ENCODE measurements at places on chromosomes 2 and 18.

DNA sequence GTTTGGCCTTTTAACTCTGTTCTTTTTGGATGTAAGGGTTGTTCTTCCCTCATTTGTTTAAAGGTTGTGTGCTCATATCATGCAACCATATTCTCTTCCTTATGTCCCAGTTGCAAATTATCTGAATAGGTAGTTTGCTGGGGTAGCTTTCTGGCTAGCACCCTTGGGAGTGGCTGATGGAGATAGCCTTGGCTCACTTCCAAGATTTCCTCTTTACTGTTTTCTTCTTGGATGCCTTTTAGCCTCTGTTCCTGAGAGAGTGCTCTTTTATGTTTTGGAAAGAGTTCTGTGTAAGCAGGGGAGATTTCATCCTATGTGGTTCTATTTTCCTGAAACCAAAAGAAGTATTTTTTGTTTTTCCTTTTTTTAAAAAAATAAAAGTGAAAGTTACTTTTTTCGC, 25.4 kb downstream of the USP14 start:
- no peak for DNase-seq

DNA sequence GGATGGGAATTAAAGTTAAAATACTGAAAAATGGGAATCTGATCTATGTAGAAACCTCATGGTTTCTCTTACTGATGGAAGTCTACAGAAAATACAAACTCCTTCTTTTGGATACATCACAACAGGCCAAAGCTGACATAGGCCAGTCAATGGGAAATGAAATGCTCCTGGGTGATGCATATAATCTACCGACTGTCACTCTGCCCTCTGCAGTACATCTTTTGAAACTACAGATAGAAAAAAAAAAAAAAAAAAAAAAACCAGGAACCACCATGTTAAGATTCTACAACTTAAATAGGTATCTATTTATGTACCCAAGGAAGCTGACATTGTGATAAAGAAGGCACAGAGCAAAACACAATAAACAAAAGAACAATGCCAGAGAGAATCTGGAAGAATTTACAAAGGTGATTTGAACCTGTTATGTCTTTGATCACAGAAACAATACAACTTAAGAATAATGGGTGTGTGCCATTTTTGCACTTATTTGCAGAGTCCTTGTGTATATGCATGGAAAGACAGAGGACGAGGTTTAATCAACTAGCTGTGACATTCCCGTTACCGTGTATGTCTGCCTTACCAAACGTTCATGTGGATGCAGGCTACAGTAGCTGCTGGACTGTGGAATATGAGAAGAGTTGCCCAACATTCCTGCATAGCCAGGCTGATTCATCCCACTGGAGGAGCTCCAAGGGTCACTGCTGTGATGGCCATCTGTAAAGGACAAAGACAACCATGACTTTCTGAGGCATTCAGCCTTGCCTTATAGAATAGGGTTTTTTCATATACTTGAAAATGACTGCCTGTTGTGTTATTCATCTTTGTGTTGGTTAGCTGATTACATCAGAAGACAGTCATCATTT, 312.7 kb downstream of the TCF4 start:
- no peak for DNase-seq

DNA sequence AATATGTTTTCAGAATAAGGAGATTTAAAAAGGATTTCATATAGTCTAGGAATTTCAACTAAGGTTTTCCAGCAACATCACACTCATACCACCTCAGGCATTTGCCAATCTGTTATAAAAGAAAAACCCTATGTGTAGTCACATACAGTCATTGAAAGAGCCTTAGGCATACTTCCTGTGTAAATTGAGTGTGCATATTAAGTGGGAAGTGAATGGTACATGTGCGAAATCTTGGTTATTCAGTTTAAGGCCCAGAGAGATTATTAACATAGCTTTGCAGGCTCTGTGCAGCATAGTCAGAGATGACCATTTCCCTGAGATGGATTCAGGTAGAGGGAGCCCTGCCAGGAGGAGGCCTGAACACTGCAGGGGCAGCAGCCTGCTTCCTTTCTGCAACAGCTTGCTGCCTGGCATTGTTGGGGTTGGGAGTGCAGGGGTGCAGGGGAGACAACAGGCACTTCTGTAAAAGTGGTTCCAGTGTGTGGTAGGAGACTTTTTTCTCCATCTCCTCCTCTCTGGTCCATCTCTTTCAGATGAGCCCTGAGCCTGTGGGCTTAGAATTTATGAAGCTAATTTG, 100.1 kb upstream of the OSR1 start:
- DNase-seq, result no peak

GRCh38 chr2:62806231-62806630, 100.7 kb downstream of the EHBP1 start:
- no peak for DNase-seq

DNA sequence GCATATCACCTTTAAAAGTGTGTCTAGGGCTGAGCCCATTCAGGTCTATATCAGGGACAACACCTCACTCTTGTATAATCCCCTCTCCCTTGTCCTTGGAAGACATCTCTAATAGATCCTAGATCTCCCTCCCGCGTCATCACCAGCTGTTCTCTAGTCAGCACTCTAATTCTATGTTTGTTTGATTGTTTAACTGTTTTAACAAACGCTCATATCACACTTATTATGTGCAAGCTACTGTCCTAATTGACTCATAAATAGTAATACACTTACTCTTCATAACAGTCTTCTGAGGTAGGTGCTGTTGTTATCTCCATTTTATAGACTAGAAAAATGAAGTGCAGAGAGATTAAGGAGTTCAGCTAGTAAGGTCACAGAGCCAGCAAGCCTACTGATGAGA, 1.6 kb upstream of the ERMN start:
- no peak for DNase-seq

DNA sequence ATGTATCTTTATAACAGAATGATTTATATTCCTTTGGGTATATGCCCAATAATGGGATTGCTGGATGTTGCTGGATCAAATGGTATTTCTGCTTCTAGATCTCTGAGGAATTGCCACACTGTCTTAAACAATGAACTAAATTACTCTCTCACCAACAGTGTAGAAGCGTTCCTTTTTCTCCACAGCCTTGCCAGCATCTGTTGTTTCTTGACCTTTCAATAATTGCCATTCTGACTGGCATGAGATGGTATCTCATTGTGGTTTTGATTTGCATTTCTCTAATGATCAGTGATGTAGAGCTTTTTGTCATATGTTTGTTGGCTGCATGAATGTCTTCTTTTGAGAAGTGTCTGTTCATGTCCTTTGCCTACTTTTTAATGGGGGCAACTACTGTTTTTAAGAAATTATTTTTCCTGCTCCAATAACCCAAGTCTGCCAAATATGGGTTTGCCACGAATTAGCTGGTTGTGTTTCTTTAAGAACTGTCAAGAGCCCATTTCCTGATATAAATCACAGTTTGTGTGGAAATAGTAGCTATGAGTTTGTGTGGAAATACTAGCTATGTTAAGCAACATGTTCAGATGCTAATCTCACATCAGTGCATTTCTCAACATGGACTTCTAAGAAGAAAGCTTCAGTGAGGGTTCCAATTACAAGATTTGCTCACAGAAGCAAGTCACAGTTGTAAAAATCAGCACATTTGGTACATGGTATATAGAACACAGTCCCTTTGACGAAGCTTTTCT, 259.4 kb downstream of the ANAPC1 start:
- no peak for DNase-seq

- no peak for DNase-seq
Observed at GRCh38 chr2:146240391-146240790, 1604.4 kb upstream of the ACVR2A start.

DNA sequence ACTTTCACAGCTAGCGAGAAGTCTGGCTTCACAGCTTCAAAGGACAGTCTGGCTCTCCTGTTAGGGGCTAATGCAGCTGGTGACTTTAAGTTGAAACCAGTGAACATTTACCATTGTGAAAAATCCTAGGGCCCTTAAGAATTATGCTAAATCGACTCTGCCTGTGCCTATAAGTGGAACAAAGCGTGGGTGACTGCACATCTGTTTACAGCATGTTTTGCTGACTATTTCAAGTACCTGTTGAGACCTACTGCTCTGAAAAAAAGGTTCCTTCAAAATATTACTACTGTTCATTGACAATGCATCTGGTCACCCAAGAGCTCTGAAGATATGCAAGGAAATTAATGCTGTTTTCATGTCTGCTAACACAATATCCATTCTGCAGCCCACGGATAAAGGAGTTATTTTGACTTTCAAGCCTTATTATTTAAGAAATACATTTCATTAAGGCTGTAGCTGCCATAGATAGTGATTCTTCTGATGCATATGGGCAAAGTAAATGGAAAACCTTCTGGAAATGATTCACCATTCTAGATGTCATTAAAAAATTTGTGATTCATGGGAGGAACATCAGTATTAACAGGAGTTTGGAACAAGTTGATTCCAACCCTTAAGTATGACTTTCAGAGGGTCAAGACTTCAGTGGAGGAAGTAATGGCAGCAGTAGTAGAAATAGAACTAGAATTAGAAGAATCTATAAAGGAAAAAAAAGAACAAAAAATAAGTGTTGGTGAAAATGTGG, 48.9 kb downstream of the POLR1A start:
- no peak for DNase-seq

DNA sequence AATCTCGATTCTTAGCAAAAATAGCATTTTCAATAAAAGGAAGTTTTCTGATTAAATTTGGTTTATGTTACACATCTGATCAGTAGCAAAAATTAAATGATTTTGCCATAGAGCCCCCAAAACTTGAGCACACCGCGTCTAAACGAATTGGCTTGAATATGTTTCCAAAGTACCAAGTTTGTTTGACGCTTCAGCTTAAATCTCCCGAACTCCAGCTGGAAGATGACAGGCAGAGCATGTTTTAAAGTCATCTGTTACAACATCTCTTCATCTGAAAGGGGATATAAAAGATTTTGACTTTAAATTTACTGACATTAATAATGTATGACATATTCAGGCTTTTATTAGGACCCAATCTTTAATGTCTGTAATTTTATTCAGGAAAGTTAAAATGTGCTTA, 129.8 kb downstream of the NCK2 start:
- DNase-seq, result no peak

DNA sequence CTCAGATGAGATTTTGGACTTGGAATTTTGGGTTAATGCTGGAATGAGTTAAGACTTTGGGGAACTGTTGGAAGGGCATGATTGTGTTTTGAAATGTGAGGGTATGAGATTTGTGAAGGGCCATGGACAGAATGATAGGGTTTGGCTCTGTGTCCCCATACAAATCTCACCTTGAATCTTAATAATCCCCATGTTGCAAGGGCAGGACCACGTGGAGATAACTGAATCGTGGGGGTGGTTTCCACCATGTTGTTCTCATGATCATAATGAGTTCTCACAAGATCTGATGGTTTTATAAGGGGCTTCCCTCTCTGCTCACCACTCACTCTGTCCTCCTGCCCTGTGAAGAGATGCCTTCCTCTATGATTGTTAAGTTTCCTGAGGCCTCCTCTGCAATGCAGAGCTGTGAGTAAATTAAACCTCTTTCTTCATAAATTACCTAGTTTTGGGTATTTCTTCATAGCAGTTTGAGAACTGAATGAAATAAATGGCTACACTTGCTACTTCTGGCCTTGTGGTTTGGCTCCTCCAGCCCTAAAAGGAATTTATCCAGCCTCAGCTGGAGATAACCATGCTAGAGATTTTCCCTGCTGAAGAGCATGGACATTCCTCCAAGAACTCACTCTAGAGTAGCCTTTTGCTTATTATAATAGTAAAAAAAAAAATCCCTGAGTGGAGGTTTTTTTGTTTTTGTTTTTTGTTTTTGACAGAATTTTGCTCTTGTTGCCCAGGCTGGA, 144.3 kb upstream of the TFPI start:
- no peak for DNase-seq

DNA sequence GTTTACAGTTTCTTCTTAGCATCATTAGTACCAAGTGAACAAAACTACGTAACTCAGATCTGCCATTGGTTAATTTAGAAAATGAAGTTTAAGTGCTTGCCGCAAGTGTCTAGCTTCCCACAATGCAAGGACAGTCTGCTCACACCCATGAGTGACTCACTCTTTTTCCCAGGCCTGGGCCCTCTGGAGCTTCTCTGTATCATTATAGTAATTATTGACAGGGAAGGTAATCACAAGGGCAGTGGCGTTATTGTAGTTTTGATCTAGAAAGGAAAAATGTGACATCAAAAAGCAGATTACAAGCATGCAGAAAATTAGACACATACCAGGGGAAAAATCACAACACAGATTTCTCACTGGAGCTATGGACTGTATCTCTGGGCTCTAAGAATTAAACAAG, 38.5 kb downstream of the NPC1 start:
- DNase-seq, result no peak

- DNase-seq, result no peak
Observed at GRCh38 chr2:43791035-43791765, 17.4 kb downstream of the DYNC2LI1 start.

GRCh38 chr2:105486762-105487141, 87.9 kb upstream of the FHL2 start:
- no peak for DNase-seq

DNA sequence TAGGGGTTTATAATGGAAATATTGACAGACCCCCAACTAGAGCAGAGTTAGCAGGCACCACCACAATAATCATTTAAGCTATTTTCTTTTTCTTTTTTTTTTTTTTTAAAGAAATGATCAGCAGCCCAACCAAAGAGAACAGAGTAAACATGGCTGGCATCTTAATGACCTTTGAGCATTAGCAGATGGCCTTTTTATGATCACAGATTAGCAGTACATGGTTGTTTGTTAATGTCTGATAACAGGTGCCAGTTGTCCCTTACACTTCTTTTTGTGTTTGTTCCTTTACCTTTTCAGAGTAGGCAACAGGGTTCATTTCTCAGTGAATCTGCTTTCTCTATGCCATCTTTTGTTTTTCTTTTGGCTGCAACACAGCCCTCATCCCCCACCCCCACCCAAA, 747.0 kb downstream of the BCL11A start:
- DNase-seq, result no peak

DNA sequence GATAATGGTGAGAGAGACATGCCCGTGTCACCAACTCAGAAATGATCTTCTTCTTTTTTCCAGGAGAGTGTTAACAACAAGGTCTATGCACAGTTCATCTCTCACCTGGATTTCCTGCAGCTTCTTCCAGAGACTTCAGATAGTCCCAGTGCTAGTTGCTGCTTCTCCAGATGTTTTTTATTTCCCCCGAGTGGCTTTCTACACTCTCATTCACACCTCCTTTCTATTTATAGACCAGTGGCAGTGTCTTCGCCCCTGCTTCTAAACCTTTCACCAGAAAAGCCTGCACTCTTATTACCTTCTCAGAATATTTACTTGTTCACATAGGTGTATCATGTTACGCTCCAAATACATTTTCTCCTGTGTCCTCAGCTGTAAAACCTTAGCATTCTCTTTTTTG, 558.8 kb upstream of the CHAC2 start:
- DNase-seq, result no peak

DNA sequence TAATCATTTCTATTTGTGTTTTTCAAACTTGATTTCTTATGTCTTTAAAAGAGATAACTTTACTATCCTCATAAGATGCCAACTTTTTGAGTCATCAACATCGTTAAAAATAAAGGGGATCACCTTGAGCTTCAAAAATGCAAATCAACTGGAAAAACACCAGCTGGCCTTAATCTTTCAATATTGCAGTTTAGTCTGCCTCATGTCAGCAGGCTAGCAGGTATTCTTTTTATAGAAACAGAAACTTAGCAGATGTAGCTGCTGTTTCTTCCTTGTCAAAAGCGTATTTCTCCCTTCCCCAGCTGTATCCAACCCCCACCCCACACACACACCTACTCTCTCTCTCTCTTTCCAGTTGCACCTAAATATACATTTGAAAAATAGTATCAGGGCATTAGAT, 154.1 kb upstream of the ZNF804A start:
- no peak for DNase-seq

- DNase-seq, result no peak
Observed at GRCh38 chr18:8758466-8758865, 53.1 kb downstream of the MTCL1 start.

- peak; percentile 98 for DNase-seq
Observed at GRCh38 chr2:70086838-70087701, at the start of gene PCBP1. Gene PCBP1 (plus strand): TSS chr2:70087477. CDS start chr2:70087744, 267 bp downstream.

- DNase-seq, result no peak
Observed at GRCh38 chr2:180980943-180981911, 822 bp downstream of the UBE2E3 start.
